ENCODE measurements at places on chromosomes 11 and 22.

DNA sequence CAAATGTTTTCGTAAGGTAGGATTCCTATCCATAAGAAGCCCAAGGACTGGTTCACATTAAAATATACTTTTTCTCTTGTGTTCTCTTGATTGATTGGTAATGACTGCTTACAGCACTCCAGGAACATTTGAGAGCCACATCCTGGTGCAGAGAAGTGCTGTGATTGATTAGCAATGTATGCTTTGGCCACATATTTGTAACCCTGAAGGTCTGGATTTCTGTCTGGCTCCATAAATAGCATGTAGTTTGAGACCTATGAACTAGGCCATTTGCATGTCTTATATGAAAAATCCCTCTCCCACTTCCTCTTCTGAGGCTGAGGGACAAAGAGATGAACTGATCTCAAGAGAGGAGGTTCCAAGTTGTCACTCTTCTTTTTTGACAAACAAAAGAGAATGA is 49.3 kb upstream of the CD44 start:
- no peak for DNase-seq

GRCh38 chr22:49948958-49949913 is 11.3 kb upstream of the PIM3 start:
- no peak for DNase-seq

DNA sequence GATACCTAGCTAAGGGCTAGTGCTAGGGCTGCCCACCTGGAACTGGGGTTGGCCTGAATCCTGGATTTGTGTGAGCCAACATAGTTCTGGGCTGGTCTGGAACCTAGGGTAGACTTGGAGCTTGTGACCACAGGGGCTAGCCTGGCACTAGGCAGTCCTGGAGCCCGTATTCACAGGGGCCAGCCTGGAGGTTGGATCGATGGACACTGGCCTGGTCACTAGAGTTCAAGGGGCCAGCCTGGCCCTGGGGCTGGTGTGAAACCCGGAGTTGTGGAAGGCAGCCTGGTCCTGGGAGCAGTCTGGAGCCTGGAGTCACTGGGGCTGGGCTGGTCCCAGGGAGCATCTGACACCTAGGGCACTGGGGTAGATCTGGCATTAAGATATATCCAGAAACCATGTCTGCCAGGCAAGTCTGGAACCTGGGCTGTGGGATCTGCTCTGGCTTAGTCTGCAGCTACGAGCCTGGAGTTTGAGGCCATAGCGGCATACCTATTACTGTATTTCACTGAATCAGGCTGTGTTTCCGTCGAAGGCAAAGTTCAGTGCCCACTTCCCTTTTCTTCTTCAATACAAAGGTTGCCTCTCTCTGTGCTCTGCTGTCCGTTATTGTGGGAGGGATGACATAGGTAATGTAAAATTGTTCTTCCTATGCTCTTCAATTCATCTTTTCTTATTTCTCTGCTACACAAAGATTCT is 9.1 kb upstream of the GLYATL1B start:
- no peak for DNase-seq

DNA sequence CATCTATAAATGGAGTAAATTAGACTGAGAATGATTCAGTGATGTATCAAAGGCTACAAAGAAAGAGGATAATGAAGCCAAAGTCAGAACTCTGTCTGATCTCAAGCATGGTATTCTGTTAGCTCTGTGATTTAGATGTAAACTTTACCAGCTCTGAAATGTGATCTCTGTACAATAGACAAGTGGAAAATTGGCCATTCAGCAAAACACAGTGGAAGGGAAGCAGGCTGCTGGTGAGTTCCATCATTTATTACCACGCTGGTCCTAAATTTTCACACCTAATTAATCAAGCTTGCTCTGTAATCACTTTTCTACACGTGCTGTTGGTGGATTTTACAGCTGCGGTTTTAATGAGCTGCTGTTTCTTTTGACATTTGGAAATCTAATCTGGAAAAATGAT is 145.1 kb upstream of the OPCML start:
- DNase-seq: no peak

DNA sequence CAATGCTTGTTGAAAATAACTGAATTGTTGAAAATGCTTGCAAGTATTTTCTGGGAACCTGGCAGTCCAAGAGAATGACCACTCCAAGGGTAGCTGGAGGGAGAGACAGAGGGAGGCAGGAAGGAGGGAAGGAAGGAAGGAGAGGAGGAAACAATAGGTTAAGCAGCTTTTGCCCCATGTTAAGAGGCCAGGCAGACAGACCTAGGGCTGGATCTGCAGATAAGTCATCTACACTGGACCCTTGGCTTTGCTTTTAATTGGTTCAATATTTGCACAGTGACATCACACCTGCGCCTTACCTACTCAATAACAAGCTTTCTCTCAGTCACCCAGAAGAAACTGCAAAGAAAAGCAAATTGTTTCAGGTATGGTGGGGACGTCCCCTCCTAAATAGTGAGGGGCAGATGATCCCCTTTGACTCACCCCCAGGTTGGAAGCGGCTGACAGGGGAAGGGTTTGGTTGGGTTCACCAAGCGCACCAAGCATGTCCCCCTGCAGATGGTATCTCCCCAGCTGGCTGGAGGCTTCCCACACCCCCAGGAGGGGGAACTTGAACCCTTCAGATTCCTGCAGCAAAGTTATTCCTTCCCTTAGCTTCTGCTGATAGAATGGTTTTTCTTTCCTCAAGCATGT is 24.3 kb downstream of the MYH9 start:
- no peak for DNase-seq

DNA sequence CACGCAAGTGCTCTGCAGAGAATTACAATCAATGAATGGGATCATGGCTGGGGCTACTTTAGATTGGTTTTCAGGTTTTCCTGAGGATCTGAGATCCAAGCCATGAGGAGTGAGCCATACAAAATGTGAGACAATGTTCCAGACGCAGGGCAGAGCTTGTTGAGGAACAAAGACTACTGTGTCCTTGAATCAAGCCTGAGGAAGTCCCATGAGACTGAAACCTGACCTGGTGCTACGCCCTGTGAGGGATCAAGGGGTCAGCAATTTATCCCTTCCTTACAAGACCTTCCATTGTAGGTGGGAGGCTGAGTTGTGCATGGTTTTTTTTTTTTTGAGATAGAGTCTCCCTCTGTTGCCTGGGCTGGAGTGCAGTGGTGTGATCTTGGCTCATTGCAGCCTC is 2.1 kb downstream of the INCENP start:
- no peak for DNase-seq

DNA sequence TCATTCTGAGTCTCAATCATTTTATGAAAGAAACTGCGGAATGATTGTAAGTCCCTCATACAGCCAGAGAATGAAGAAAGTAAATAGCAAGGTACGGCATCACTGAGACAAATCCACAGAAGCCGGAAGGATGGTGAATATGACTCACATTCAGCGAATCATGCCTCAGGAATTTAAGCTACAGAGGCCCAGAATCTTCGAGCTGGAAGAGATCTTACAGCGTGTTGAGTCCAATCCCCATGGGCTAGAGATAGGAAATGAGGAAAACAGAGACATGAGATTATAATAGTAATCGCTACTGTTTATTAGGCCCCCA is 173.2 kb downstream of the KIF18A start:
- no peak for DNase-seq

GRCh38 chr11:134126217-134126822 is 57.4 kb downstream of the JAM3 start:
- no peak for DNase-seq

DNA sequence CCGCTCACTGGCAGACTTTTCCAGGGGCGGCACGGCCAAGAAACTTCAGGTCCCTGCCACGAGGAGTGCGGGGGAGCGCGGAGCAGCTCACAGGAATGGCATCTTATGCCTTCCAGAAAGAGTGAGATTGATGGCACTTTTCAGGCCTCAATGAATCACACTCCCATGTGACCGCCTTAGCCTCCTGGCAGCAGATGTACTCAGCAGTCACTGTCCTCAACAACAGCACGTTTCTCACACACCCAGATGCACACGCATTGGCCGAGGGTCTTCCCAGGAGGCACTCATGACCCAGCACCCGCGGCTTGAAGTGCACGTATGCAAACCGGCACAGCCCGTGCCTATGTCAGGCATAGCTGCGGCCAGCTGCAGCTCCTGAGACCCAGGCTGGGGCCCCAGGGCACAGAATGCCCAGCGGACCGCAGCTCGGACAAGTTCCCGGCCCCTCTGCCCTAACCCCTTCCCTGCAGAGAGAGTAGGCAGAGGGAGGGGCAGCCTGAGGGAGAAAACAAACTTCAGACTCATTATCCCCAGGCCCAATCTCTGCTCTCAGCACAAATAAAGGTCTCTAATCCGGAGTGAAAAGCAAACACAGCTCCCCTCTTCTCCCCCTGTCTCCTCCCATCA is 48.3 kb downstream of the RPUSD4 start:
- no peak for DNase-seq
